ENCODE measurements at places on chromosomes 1 and 21.

GRCh38 chr1:86502721-86503405 lies 34.1 kb downstream of the CLCA1 start:
- DNase-seq, result peak; percentile 65

- DNase-seq, result no peak
Measured at GRCh38 chr1:196412326-196412725, 195.9 kb downstream of the KCNT2 start.

DNA sequence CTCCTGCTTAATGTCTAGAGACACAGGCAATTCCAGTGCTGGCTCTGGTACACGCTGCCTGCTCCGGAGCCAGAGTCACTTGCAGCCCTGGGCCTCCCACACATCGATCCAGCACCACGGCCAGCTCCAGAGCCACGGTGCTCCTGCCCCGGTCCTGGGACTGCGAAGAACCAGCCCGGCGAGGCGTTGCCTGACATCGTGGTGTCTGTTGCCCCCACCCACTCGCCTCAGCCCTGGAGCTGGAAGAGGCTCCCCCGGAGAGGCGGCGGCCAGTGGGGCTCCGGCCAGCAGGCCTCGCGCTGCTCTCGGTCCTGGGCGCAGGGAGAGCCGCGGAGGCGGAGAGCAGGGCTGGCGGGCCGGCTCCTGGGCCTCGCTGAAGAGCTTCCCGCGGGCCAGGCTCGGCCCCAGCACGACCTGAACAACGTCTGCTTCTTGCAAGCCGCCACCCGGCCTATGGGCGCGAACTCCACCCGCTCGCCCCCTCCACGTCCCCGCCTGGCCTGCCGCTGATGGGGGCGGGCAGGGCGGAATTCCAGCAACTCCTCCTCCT lies 364.8 kb downstream of the CEP170 start:
- no peak for DNase-seq

GRCh38 chr1:37064039-37064438 lies 29.7 kb upstream of the GRIK3 start:
- DNase-seq, result no peak

DNA sequence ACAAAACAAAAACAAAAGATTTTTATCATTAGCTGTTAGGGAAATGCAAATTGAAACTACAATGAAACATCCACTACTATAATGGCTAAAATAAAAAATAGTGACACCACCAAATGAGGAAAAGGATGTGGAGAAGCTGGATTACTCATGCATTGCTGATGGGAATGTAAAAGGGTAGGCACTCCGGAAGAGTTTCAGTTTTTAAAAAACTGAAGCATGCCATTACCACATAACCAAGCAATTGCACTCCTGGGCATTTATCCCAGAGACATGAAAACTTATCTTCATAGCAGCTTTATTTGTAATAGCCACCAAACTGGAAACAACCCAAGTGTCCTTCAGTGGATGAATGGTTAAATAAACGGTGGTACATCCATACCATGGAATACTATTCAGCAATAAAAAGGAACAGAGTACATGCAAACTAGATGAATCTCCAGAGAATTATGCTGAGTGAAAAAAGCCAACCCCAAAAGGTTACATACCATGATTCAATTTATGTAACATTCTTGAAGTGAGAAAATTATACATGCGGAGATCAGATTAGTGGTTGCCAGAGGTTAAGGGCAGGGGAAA lies 14.5 kb upstream of the CFAP298 start:
- no peak for DNase-seq

DNA sequence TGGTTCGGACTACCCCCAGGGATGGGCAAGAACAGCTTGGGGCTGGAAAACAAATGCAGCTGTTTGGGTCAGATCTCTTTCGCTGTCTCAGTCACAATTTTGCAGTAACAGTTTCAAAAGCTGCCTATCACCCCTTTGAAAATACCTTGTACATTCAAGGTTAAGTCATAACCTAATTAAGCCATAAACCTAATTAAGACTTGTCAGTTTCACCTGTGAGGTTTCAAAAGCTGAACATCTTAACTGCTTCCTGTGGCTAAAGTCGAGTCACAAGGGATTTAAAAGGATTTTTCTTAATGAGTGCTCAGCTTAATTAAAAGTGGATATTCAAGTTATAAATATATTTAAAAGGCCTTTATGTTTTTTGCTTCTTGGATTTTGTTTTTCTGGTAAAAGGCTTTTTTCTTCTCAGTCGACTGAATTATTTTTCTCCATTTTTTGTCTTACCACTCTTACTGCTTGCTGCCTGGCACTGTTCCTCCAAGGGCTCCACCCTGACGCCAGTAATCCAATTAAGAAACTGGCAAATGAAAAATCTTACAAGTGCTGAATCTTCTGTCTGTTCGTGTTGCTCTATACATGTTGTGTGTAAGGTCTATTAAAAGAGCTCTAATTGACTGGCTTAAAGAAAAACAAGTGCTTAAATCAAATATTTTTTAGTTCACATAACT lies 31.3 kb downstream of the CBR1 start:
- no peak for DNase-seq

DNA sequence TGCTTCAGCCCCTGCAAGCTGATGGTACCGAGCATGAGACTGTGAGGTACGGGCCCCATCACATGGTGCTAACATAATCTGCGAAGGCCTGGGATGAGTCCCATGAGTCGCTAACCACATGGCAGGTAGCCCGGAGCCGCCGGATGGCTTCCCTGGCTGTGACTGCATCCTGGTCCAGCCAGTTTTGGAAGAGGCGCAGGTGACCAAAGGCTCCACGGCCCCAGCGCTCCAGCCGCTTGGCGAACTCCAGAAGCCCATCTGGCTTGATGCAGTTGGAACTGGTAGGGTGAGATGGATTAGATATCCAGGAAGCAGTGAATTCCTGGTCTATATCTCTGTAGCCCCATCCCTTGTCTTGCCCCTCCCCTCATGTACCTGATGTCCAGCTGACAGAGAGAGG lies 24.6 kb downstream of the LRRC41 start:
- no peak for DNase-seq

GRCh38 chr1:81044708-81045107 lies 756.0 kb upstream of the ADGRL2 start:
- DNase-seq, result no peak

DNA sequence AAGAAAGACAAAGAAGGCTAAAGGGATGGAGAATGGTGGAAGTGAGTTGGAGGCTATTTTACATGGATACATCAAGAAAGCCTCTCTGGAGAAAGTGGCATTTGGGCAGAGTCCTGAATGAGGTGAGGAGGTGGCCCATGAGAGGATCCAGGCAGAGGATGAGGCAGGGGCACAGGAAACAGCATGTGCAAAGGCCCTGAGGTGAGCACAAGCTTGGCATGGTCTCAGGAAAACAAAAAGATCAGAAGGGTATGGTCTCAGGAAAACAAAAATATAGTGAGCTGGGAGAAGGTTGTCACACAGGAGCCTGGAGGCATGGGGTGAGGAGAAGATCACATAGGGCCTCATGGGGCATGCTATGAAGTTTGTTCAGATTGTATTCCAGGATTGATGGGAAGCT lies 62.1 kb upstream of the F3 start:
- DNase-seq, result no peak

DNA sequence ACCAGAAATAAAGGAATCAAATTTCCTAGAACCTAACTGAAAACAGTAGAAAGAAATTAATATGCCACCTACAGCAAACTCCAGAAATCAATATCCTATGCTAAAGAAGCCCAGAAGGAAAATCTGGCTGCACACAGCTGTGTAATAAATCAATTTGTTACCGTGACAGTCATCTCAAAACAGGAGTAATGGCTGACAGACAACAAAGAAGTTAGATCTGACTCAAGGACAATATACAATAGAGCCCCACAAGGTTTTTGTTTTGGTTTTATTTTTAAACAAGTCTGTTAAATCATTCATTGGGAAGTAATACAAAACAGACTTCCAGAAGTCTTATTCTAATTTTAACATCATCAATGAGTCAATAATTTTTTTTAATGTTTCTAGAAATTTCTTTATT lies 168.4 kb downstream of the RERE start:
- no peak for DNase-seq

DNA sequence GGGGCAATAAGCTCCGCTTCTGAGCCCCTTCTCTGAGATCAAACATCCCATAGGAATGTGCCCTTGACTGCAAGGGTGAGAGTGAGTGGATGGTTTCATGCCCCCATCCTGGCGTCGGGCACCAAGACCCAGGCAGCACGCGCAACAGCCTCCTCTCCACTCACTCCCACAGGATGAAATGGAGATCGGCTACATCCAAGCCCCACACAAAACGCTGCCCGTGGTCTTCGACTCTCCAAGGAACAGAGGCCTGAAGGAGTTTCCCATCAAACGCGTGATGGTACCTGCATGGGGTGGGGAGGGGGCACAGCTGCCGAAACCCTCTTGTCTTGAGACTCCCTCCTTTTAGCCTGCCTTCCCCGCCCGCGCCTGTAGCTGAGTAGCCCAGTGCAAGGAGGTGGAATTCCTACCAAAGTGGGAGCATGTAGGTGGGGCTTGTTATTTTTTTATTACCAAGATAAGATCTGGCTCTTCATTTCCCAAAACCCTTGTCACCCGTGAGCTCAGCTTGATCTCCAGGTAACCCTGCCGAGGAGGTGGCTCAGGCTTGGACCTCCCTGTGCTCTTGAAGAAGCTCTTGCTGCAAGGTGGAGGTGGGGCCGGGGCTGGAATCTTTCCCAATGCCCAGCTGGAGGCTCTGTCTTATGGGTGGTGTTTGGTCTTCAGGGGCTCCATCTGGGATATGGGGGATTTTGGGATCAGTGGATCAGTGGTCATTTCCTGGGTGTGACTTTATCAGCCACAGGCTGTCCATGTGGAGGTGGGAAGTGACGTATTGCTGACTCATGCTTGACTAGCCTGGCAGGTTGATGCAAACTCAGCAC lies 24.0 kb upstream of the PADI6 start:
- DNase-seq, result no peak

DNA sequence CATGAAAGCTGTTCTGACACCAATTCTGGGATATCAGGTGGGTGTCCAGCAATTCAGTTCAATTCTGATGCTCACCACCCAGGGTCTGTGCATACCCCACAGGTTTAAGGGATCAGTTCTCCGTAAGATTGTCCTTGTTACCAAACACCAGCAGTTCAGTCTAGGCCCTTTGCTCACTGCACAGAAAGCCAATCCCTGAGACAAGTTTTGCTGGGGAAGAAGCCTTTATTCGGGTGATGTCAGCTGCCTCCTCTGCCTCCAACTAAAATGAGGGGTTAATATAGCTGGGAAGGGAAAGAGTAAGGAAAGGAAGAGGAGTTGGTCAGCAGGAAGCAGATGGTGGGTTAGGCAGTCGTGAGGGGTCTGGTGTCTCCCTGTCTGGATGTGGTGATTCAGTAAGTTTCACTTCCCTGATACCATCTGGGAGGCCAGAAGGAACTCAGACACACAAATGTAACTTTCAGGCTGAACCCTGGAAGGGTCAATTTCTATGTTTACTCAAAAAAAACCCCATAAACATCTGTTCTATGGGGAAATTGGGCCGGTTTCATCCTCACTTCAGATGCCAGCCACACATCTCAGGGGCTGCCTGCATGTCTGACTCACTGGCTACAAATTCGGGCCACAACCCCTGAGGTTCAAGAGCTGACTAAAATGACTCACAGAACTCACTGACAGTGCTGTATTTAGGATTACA lies 83.3 kb upstream of the PGBD5 start:
- no peak for DNase-seq

DNA sequence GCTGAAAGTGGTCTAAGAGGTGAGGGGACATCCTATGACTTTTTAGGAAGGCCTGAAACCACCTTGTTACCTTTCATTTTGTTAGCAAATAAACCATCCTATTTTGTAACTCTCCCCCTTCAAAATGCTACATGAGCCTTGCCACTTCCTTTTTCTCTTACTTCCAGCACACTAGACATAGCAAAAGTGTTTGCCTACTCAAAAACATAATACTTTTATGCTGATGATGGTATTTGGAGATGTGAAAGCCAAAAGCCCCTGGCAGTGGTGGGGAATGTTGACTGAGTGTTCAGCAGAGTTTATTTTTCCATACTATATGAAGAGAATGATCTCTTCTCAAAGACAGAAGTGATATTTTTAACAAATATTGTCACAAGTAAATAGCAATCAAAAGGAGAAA lies 134.2 kb downstream of the EDEM3 start:
- DNase-seq, result no peak

DNA sequence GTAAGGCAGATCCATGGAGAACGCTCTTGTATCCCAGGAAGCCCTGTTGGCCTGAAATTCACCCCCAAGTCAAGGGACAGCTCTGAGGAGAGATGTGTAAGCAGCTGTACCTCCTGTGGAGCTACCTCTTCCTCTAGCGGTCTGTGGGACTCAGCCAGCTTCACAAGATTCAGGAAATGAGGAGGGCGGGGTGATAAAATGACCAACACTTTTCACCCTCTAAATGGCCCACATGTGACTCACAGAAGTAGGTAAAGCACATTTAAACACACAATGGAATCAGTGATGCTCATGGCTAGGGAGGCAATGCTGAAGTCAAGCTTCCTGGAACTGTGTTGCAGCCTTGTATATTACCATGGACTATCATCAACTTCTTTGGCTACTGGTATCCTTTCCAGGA lies at the start of gene SH2D1B:
Gene SH2D1B (minus strand): TSS at position 135 of the 400 bp plus-strand sequence. CDS start 120 bp downstream, at position 15.
- DNase-seq, result no peak

- DNase-seq, result peak; percentile 53
Measured at GRCh38 chr1:200409203-200409760, 554 bp downstream of the ZNF281 start.

- no peak for DNase-seq
Measured at GRCh38 chr1:11807133-11807532, 1.1 kb downstream of the CLCN6 start.

- DNase-seq, result no peak
Measured at GRCh38 chr1:81693316-81693715, 107.4 kb upstream of the ADGRL2 start.

DNA sequence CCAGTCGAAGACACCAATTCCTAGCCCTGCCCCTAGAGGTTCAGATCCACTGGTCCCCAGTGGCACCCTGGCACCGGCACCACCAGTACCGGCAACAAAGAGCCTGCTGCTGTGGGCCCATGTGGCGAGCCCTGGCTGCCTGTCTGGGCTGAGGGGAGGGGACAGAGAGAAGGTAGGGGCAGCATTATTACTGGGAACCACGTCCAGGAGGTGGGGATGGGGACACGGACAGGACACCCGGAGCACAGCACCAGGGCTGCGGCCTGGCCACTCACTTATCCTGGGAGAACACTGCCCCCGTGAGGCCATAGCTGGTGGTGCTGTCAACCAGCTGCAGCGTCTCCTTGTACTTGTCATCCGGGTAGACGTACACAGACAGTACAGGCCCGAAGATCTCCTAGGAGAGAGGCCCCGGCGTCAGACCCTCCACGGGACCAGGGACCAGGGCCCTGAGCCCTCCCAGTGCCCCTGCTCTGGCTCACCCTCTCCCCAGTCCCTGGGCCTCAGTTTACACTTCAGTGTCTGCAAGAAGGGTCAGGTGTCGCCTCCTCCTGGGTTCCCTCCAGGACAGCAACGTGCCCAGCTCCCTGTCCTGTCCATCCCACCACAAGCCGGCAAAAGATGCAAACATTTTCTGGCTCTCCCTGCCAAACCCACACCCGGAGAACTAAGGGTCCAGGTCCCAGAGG lies 15.8 kb upstream of the TAS1R2 start:
- DNase-seq, result peak; percentile 86

DNA sequence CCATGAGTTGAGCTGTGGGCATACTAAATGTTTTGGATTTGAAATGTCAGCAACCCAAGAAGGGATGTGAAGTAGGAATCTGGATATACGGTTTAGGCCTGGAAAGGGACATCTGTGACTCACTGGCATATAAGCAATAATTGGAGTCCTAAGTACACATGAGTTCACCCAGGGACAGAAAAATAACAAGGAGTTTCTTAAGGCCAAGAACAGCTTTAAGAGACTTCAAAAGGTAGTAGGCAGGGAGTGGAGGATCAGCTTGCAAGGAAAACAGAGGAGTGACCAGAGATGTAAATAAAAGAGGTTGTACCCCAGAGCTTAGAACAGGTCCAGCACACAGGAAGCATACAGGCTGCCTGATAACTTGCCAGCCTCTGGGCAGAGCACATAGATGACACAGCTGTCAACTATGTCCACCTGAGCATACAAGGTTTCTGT lies 28.1 kb downstream of the TMEM50B start:
- no peak for DNase-seq
